ENCODE measurements at places on chromosomes 12 and 14. TPM values are rescaled to one million over a fixed set of nuclear protein-coding genes. Genes with fewer than 3 reads are reported as not detected.
A peak's percentile ranks its signal among the peaks of the same experiment; 100 is the strongest.

CIDEB gene
- total RNA-seq: 0.52 TPM

MIP gene
- not detected for total RNA-seq

TOMM20L gene
- total RNA-seq: not detected

HOXC4 gene
- 1.7 TPM for total RNA-seq

CCDC38 gene
- not detected for total RNA-seq

RD3L gene
- not detected for total RNA-seq

TAS2R42 gene
- not detected for total RNA-seq

RBP5 gene
- total RNA-seq: not detected

GRCh38 chr12:109716092-109716479 is 2.5 kb downstream of the FAM222A start:
- DNase-seq: no peak
- no peaks in the 10 kb centered on the region for H3K36me3 ChIP-seq
- no peak overlapping the region for H3K4me3 ChIP-seq

DNA sequence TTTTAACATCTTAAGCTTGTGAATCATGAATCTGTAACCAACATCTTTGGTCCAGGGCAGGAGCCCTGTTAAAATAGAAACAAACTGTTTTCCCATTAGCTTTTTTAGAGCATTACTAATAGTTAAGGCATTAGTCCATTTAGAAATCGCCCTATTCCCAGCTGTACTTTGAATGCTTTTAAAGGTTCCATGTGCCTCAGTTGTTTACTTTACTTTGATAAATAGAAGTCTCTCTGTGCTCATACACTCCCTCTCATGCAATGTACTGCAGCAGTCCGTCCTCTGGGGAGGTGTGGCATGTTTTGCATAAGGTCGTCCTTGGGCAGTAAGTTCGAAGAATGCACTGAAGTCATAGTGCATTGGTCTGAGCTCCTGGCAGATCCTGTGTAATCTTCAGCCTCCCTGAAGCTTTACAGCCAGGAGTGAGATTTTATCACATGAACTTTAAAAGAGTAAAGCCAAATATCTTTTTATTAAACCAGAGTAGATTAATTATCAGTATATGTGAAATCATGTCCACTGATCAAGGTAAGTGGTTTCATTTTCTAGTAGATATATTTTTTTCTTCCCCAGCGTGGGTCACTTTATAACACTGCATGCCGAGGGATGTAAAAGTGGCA is 134.7 kb downstream of the FGD4 start:
- H3K27me3 ChIP-seq: no peaks in the 10 kb centered on the region
- peak overlapping the region; percentile 63 for H3K27ac ChIP-seq
- peak overlapping the region; percentile 65 for H3K4me3 ChIP-seq
- H3K4me1 ChIP-seq: peaks cover 43% of the 10 kb centered on the region

DNA sequence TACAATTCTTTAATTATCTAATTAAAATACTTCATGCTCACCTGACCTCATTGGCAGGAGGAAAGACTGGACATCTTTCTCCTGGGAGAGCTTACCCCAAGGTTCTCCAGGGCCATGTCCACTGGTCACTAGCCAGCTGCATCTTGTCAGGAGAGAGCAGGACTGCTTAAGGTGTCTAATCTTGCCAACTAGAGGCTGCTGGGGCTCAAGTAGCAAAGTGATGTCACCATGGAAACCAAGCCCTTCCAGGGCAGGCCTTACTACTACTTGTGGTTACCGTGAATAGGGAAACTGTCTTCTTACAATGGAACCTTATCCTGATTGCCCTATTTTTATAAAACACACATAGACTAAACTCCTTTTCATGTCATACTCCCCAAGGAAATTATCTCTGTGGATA is 376.4 kb downstream of the SNAPC1 start:
- H3K4me3 ChIP-seq: no peak overlapping the region
- H3K36me3 ChIP-seq: no peaks in the 10 kb centered on the region
- H3K27me3 ChIP-seq: no peaks in the 10 kb centered on the region
- H3K4me1 ChIP-seq: peaks cover 5% of the 10 kb centered on the region
- no peak overlapping the region for H3K27ac ChIP-seq

- no peak for DNase-seq
- no peak overlapping the region for H3K27ac ChIP-seq
- no peaks in the 10 kb centered on the region for H3K4me1 ChIP-seq
- peaks cover 18% of the 10 kb centered on the region for H3K27me3 ChIP-seq
- H3K4me3 ChIP-seq: no peak overlapping the region
These were observed 59.5 kb upstream of the TMX1 start for GRCh38 chr14:51180577-51180976.

DNA sequence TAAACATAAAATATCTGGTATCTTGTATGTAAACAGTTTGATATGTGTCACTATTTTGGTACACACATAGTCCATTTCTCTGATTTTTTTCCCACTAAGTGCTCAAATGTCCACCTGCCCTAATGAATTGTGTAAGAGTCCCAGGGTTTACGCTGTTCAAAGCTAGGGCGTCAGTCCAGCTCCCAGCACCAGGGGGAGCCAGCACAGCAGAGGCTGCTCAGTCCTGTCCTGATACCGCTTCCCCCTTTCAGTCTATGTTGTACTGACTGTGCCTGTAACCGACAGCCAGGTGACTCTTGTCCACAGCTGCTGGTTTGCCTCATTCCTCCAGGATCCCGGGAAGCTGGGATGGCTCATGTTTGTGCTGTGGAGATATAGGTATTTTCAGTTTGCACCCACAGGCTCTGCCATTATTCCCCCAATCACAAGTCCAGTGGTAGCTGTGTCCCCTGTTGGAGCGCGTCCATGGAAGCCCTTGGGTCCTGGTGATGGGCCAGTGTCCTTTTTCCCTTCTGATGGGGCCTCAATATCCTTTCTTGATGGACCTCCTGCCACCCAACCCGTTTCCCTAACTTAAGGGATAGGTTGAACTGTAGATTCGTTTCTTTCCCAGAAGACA is 242.0 kb downstream of the NEDD1 start:
- peak; percentile 53 for DNase-seq
- H3K4me3 ChIP-seq: no peak overlapping the region
- no peaks in the 10 kb centered on the region for H3K36me3 ChIP-seq
- no peak overlapping the region for H3K27ac ChIP-seq

- no peak overlapping the region for H3K4me3 ChIP-seq
- no peaks in the 10 kb centered on the region for H3K27me3 ChIP-seq
- DNase-seq: no peak
- H3K27ac ChIP-seq: no peak overlapping the region
- no peaks in the 10 kb centered on the region for H3K36me3 ChIP-seq
These were observed 6.0 kb downstream of the CCDC92 start for GRCh38 chr12:123966596-123966995.

DNA sequence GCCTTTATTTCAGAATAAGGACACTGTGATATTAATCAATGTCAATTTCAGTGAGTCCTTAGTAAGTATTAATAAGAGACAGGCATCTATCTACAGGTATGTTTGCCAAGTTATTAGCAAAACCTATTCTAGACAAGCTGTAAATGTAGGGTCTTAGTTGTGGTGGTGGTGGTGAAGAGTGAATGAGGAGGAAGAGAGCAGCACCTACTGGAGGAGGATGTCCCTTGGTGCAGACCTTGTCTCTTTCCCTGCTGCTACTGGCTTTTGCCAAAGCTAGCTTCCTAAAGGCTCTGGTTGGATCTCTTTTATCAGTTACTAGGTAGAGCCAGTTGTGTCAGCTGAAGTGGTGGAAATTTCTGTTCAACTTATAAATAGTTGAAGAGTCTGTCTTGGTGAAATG is 304.8 kb upstream of the ATP2B1 start:
- H3K36me3 ChIP-seq: no peaks in the 10 kb centered on the region
- peaks cover 9% of the 10 kb centered on the region for H3K4me1 ChIP-seq
- DNase-seq: no peak
- H3K4me3 ChIP-seq: no peak overlapping the region
- no peaks in the 10 kb centered on the region for H3K27me3 ChIP-seq
- H3K27ac ChIP-seq: no peak overlapping the region

- no peaks in the 10 kb centered on the region for H3K4me1 ChIP-seq
- no peak for DNase-seq
- H3K27ac ChIP-seq: no peak overlapping the region
These were observed 16.4 kb upstream of the RAB35 start for GRCh38 chr12:120132863-120133385.

DNA sequence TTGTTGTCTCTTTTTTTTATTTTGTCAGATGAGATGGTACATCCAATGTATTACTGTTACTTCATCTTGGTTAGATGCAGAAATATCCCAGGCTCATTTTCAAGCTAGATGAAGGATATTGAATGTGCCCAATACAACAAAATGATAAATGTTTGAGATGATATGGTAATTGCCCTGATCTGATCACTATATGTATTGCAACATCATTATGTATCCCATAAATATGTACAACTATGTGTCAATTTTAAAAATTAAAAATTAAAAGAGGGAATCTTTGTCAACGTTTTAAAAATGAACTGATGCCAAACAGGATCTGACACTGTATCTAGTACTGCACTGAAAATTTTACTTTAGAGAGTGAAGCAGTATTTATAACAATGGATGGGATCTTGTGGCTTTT is 78.5 kb downstream of the PPM1H start:
- peaks cover 4% of the 10 kb centered on the region for H3K4me1 ChIP-seq
- H3K27ac ChIP-seq: no peak overlapping the region
- H3K4me3 ChIP-seq: no peak overlapping the region
- H3K27me3 ChIP-seq: no peaks in the 10 kb centered on the region
- no peak for DNase-seq

- H3K36me3 ChIP-seq: no peaks in the 10 kb centered on the region
- no peak for DNase-seq
- no peak overlapping the region for H3K4me3 ChIP-seq
- no peak overlapping the region for H3K27ac ChIP-seq
- H3K4me1 ChIP-seq: no peaks in the 10 kb centered on the region
These were observed 102.7 kb upstream of the DACT1 start for GRCh38 chr14:58535044-58535443.

- no peak overlapping the region for H3K4me3 ChIP-seq
- DNase-seq: peak; percentile 91
- H3K36me3 ChIP-seq: no peaks in the 10 kb centered on the region
- H3K4me1 ChIP-seq: peaks cover 31% of the 10 kb centered on the region
- no peaks in the 10 kb centered on the region for H3K27me3 ChIP-seq
These were observed 859.7 kb downstream of the GALC start for GRCh38 chr14:87133073-87133801.

- H3K4me1 ChIP-seq: no peaks in the 10 kb centered on the region
- H3K36me3 ChIP-seq: no peaks in the 10 kb centered on the region
- no peak overlapping the region for H3K4me3 ChIP-seq
- DNase-seq: peak; percentile 70
These were observed 75.2 kb upstream of the TMCC3 start for GRCh38 chr12:94725375-94726168.

DNA sequence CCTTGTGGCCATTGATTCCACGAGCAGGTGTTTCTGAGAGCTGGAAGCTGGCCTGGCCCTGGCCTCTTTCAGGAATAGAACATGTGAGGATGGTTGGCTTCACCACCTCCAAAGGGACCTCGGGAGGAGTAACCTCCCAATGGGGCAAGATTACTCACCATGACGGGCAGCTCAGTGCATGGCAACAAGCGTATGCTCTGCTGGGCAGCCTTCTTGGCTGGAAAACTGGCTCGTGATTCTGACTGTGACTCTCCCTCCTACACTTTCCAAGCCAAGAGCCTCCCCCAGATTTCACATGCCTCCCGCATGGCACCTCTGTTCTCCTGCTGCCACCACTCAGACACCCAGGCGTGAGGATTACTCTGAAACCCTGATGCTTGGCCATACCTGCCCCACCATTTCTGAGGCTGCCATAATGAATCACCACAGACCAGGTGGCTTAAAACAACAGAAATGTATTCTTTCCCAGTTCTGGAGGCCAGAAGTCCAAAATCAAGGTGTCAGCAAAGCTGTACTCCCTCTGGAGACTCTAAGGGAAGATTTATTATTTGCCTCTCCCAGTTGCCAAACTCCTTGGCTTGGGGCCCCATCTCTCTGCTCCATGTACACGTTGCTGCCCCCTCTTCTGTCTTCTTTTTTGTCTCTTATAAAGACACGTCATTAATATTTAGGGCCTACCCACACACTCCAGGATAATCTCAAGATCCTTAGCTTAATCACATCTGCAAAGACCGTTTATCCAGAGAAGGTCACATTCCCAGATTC is 215.9 kb downstream of the CHST11 start:
- H3K27ac ChIP-seq: peak overlapping the region; percentile 90
- no peaks in the 10 kb centered on the region for H3K36me3 ChIP-seq
- H3K4me3 ChIP-seq: no peak overlapping the region
- DNase-seq: peak; percentile 92

- H3K27me3 ChIP-seq: peaks cover 91% of the 10 kb centered on the region
- no peaks in the 10 kb centered on the region for H3K36me3 ChIP-seq
- H3K4me3 ChIP-seq: no peak overlapping the region
- no peaks in the 10 kb centered on the region for H3K4me1 ChIP-seq
- no peak for DNase-seq
These were observed 250.2 kb upstream of the OR4E1 start for GRCh38 chr14:21923820-21924219.

DNA sequence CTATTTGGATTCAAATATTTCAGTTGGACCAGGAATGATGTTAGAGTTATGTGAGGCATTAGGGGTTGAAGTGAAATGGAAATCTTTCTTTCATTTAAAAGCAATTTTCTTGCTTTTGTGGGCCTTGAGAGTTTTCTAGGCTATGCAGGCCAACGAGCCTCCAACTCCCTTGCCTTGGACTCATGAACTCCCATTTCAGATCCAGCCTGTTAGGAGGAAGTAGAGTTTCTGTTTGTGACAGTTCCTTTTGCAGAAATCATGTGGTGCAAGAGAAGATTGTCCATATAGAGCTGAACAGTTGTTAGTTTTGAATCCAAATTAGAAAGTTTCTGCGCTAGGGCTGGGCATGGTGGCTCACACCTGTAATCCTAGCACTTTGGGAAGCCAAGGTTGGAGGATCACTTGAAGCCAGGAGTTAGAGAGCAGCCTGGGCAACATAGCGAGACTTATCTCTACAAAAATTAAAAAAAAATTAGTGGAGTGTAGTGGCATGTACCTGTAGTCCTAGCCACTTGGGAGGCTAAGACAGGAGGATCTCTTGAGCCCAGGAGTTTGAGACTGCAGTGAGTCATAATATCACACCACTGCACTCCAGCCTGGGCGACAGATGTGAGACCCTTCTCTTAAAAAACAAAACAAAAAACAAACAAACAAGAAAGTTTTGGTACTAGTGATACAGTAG is 47.3 kb upstream of the MED13L start:
- no peak overlapping the region for H3K27ac ChIP-seq
- H3K36me3 ChIP-seq: peaks cover 13% of the 10 kb centered on the region
- DNase-seq: no peak

- H3K4me1 ChIP-seq: no peaks in the 10 kb centered on the region
- peak; percentile 63 for DNase-seq
- no peaks in the 10 kb centered on the region for H3K36me3 ChIP-seq
- H3K27ac ChIP-seq: no peak overlapping the region
These were observed 46.7 kb downstream of the LRRC74A start for GRCh38 chr14:76872796-76873432.

GRCh38 chr14:104429291-104429861 is 150.2 kb upstream of the C14orf180 start:
- H3K4me1 ChIP-seq: no peaks in the 10 kb centered on the region
- H3K36me3 ChIP-seq: no peaks in the 10 kb centered on the region
- no peak overlapping the region for H3K27ac ChIP-seq
- H3K27me3 ChIP-seq: peaks cover 25% of the 10 kb centered on the region

Data from MCF 10A (cell line).